ENCODE measurements at places on chromosomes 4 and X. TPM values are rescaled to one million over a fixed set of nuclear protein-coding genes. Genes with fewer than 3 reads are reported as not detected.

Gene CCDC149
- total RNA-seq: 13.5 TPM

Gene DCUN1D4
- 36.0 TPM for total RNA-seq

Gene IL13RA1
- total RNA-seq: 52.8 TPM

Gene SYNPO2
- total RNA-seq: 266 TPM

Gene DUSP9
- total RNA-seq: 0.49 TPM

Gene TMEM255A
- 2.6 TPM for total RNA-seq

Gene SMARCA1
- 8.6 TPM for total RNA-seq

Gene ALAS2
- not detected for total RNA-seq

GRCh38 chrX:138710866-138711341, 613 bp downstream of the FGF13 start:
- peaks cover 3% of the 10 kb centered on the region for H3K27me3 ChIP-seq
- no peaks in the 10 kb centered on the region for H3K36me3 ChIP-seq
- H3K4me1 ChIP-seq: no peaks in the 10 kb centered on the region
- H3K27ac ChIP-seq: no peak overlapping the region
- H3K4me3 ChIP-seq: peak overlapping the region; percentile 11
- DNase-seq: no peak

DNA sequence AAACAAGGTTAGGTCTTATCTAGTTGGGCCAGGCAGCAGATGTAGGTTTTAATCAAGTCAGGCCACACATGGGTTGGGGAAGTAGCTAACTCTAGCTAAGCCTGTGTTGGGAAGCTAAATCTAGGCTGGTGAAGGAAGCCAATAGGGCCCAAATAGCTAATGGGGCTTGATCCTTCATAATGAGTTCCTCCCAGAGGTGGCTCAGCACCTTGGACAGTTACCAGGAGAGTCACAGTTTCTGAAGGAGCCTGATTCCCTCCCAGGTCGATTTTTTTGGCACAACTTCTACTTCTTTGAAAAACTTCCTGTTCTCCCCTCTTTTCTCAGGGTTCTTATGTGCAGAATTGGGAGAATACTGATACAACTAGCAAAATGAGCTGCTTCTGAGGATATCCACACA, 242.5 kb upstream of the PRPS2 start:
- no peaks in the 10 kb centered on the region for H3K4me1 ChIP-seq
- DNase-seq: no peak
- H3K4me3 ChIP-seq: no peak overlapping the region
- H3K27ac ChIP-seq: no peak overlapping the region

- no peak overlapping the region for H3K4me3 ChIP-seq
- H3K27ac ChIP-seq: peak overlapping the region; percentile 43
- no peaks in the 10 kb centered on the region for H3K27me3 ChIP-seq
- DNase-seq: no peak
- H3K36me3 ChIP-seq: no peaks in the 10 kb centered on the region
Measured at GRCh38 chr4:143360838-143361625, 24.4 kb downstream of the GAB1 start.

DNA sequence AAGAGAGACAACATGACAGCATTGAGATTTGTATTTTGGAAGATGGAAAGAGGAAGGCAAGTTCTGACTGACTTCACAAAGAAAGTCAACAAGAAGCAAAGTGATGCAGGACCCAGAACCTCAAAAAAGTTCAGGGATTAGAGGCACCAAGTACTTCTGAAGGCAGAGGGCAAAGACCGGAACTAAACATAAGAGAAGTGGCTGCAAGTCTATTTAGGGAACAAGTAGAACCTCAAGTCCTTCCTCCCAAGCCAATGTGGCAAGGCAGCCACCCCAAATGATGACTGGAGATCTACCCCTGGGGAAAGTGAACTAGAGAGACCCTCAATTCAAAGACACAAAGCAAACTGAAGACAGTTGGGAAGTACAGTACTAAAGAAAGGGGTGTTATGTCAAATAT, 46.6 kb downstream of the SLC39A8 start:
- H3K4me3 ChIP-seq: no peak overlapping the region
- DNase-seq: no peak
- H3K27ac ChIP-seq: no peak overlapping the region
- H3K4me1 ChIP-seq: no peaks in the 10 kb centered on the region
- no peaks in the 10 kb centered on the region for H3K36me3 ChIP-seq

DNA sequence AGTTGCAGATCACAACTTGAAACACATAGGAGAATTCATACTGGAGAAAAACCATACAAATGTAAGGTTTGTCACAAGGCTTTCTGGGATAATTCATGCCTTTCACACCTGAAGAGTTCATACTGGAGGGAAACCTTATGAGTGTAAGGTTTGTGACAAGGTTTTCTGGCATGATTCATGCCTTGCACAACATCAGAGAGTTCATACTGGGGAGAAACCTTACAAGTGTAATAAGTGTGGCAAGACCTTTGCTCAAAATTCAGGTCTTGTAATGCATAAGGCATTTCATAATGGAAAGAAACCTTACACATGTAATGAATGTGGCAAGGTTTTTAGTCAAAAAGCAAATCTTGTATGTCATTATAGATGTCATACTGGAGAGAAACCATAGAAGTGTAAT, 58.8 kb upstream of the ENPEP start:
- DNase-seq: no peak
- no peak overlapping the region for H3K4me3 ChIP-seq
- no peaks in the 10 kb centered on the region for H3K27me3 ChIP-seq
- H3K27ac ChIP-seq: no peak overlapping the region

DNA sequence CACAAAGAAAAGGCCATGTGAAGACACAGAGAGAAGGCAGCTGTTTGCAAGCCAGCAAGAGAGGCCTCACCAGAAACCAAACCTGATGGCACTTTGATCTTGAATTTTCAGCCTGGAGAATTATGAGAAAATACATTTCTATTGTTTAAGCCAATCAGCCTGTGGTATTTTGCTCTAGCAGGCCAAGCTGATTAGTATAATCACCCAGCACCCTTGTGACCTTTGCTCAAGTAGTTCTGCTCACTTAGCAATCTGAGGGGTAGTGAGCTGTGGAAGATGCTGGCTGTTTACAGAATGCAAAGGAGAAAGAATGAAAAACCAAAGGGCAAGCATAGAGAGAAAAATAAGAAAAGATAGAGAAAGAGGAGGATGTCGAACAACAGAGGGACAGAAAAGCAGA, 396.4 kb upstream of the BOD1L1 start:
- H3K27ac ChIP-seq: no peak overlapping the region
- no peak for DNase-seq
- H3K4me1 ChIP-seq: no peaks in the 10 kb centered on the region
- H3K4me3 ChIP-seq: no peak overlapping the region
- no peaks in the 10 kb centered on the region for H3K36me3 ChIP-seq
- H3K27me3 ChIP-seq: no peaks in the 10 kb centered on the region

- DNase-seq: no peak
- no peak overlapping the region for H3K4me3 ChIP-seq
- no peak overlapping the region for H3K27ac ChIP-seq
- no peaks in the 10 kb centered on the region for H3K27me3 ChIP-seq
- no peaks in the 10 kb centered on the region for H3K4me1 ChIP-seq
- H3K36me3 ChIP-seq: no peaks in the 10 kb centered on the region
Measured at GRCh38 chrX:31223817-31224216, 152.0 kb upstream of the FTHL17 start.

Data from colonic mucosa (tissue), 4 donors.